ENCODE measurements at places on chromosomes 6 and 20. TPM values are rescaled to one million over a fixed set of nuclear protein-coding genes. Genes with fewer than 3 reads are reported as not detected.

DNA sequence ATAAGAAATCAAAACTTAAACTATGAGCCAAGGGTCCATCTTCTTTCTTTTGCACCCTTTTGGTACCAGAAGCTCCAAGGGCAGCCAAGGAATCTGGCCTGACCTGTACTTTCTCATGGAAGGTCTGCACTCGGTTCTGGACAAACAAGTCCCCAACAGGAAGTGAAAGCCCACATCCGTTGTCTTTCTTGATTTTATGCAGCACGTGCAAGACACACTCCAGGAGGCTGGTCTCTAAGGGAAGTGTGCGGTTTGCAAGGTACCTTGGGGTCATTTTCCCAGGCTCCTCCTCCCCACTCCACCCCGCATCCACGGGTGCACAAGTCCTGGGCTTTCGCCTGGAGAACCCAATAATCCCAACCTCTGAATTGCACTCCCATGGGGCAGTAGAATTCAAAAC lies 101.9 kb downstream of the NFATC2 start:
- DNase-seq, result no peak

DNA sequence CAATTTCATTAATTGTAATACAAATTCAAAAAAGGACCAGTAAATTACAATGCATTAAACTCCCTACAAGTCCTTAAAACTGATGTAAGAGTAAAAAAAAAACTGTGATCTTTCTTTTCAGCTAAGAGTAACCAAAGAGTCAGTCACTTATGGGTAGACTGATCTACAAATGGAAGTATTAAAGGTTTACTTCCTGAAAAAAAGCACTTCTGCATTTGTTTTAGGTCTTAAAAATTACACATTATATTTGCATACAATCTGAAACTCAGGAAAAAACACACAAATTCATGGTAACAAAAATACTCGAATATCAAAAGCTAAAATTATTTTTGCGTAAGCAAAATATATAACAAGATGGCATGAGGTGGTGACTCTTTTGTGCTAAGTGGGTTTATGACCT lies 23.5 kb downstream of the USP49 start:
- DNase-seq, result no peak

Gene FRMD1
- total RNA-seq, result 0.18 TPM

GRCh38 chr20:24046888-24047287 lies 58.3 kb upstream of the GGTLC1 start:
- DNase-seq, result no peak

DNA sequence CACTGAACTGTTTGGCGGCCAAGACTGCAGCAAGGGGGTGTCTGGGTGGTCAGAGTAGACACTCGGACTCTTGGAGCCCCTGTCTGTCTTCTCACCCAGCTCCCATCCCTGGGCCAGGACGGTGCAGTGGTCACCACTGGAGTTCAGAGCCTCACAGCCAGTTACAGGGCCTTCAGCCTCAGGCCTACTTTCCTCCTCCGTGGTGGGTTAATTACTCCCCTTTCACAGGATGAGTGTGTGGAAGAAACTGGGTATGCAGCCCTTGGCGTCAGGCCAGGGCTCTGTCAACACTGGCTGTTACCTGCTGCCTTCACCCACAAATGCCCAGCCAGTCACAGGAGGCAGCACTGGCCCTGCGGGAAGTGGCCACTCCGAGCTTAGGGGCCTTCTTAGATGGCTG lies 1.8 kb upstream of the YTHDF1 start:
- no peak for DNase-seq

Data from prostate gland (tissue), 2 donors.